Heart left ventricle (tissue), 16 donors: ENCODE measurements at places on chromosomes 1 and 21. TPM values are rescaled to one million over a fixed set of nuclear protein-coding genes. Genes with fewer than 3 reads are reported as not detected.
A peak's percentile ranks its signal among the peaks of the same experiment; 100 is the strongest.

DNA sequence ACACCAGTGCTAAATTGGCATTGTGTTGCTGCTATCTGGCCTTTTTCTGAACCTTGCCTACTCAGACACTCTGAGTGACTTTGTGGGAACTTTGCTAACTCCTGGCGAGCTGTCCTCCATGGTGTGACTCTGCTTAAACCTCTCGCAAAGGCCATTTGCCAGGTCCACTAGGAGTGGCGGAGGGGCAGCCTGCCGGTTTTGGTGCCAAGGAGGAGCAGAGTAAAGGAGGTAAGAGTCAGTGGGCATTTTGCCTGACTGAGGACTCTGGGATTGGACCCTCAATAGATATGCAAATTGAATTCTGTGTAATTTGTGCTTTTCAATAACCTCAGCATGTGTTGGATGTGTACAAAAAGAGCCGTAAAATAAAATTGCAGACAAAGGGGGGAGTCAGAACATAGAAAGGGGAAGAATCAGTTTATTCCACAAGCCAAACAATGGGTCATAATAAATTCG lies 386.6 kb upstream of the NFIA start:
- peak; percentile 39 for DNase-seq

DNA sequence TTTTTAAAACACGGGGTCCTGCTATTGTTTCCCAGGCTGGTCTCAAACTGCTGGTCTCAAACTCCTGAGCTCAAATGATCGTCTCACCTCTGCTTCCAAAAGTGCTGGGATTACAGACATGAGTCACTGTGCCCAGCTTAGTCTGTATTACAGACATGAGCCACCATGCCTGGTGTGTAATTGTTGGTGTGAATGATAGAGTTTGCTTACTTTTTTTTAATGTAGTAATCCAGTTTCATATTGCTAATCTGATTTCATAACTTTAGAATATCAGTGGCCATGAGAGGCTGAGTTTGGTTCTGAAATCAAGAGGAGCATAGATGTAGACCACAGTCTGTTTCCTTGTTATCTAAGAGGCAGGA lies 3.4 kb downstream of the EPB41 start:
- DNase-seq: no peak

DNA sequence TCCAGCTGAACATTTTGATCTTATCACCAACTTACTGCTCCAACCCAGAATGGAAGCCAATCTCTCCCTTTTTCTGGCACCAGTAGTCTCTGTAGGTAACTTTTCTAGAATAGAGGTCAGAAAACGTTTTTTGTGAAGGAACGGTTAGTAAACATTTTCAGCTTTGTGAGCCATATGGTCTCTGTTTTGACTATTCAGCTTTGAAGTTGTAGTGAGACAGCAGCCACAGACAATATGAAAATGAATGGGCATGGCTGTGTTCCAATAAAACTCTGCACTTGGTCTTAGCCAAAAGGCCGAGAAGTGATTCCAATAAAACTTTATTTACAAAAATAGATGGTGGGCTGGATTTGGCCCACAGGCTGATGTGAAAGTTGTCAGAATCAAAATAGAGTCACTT lies 28.9 kb downstream of the MAP10 start:
- DNase-seq: no peak

GRCh38 chr1:25619101-25619890 lies 2.7 kb downstream of the MAN1C1 start:
- DNase-seq: peak; percentile 51

DNA sequence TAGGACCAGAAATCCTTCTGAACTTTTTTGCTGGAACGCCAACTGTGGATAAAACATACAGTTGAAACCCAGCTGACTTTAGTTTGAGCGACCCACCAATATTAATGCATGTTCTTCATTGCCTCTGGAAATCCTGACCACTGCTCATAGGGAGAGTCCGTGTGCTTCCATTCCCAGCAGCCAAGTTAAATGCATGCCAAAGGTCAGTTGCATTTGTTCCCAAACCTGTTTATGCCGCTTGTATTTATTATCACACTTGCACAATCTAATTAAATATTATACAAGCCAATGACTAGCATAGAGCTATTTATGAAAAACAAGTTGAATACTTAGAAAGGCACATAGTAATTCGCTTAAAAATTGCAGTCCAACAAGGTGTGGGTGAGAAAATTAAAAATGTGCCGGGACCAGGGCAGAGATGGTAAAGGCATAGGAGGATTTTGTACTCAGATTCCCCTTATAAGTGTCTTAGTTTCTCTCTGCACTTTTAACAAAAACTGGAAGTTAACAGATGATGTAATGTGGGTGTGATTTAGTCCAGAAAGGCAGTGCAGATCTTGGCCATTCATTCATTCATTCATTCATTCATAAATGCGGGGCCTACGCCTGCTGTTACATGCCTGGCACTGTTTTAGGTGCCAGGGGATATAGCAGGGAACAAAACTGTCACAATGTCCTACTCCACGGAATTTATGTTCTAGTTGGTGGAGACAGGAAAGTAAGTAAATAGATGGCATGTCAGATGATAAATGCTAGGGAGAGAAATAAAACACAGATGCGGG lies 99.7 kb downstream of the PRDM2 start:
- DNase-seq: no peak

DNA sequence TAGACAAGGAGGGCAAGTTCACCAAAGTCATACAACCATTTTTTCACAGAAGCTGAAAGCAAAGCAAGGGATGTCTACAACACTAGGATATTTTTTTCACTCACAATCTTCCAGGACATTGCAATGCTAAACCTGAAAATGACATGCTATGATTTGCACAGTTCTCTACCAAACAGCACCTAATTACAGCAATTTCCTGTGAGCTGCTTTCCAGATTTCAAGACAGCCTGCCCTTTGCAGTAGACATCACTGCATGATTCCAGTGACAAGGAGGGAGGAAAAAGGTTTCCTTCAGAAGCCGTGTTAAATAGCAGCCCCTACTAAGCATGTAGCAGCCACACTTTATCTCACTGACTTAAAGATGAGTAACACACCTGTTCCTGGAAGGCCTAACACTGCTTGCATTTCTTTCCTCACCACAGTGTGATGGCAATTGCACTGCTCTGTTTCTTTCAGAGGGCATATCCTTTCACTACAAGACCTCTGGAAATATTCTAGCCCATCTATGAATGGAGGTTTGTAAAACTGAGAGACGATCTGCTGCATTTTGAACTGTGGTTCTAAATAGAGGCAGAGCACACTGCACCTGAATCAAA lies 97.1 kb downstream of the DUSP10 start:
- DNase-seq: no peak

- no peak for DNase-seq
Measured at GRCh38 chr1:198328458-198329032, 171.7 kb downstream of the NEK7 start.

- no peak for DNase-seq
Measured at GRCh38 chr1:51410568-51411460, 80.5 kb upstream of the TTC39A start.

- no peak for DNase-seq
Measured at GRCh38 chr1:229940684-229941083, 126.4 kb upstream of the GALNT2 start.

GRCh38 chr1:226525750-226526149 lies 22.8 kb upstream of the STUM start:
- DNase-seq: no peak

DNA sequence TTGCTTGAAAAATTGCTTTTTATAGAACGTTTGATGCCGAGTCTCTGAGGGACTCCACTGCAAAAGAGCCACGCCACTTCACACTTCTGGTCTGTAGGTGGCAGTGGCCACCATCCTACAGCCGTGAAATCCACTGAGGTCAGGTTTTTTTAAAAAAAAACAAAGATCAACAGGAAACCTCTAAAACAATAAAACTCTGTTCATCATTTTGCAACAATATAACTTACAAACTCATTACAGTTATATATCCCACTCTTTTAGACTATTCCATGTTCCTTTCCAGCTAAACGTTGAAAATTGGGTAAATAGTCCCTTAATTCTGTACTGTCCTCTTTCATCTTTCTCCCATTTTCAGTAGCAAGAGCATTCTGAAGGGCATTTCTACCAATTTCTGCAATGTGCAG lies 64.6 kb upstream of the FMN2 start:
- no peak for DNase-seq

DNA sequence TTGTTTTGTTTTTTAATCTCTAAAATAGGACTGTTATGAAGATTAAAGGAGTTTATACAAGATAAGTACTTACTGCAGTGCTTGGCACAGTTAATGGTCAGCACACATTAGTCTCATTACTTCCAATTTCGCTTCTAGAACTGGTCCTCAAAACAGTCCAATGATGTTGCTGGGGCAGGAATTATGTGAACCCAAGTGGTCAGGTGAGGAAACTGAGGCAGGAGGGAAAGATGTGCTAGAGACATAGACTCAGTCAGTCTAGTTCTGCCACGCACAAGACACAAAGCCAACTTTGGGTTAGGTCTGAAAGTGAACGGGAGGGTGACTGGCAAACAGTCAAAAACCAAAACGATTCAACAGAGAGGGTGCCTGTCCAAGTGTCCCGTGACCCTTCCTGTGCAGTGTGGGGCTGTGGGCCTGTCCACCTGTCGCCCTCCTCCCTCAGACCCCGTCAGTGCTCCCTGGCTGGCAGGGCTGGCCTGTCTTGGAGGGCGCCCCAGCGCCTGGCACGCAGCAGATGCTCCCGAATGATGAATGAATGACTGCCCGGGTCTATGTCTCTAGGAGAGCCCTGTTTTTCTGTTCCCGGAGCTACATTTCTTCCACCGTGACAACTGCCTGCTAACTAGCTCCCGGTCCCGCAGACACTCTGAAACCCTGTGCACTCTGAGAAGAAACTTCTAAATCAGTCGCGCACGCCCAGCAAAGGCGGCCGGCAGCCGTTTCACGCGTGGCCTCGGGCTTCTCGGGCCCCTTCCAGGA lies 2.4 kb downstream of the LRP8 start:
- DNase-seq: no peak

DNA sequence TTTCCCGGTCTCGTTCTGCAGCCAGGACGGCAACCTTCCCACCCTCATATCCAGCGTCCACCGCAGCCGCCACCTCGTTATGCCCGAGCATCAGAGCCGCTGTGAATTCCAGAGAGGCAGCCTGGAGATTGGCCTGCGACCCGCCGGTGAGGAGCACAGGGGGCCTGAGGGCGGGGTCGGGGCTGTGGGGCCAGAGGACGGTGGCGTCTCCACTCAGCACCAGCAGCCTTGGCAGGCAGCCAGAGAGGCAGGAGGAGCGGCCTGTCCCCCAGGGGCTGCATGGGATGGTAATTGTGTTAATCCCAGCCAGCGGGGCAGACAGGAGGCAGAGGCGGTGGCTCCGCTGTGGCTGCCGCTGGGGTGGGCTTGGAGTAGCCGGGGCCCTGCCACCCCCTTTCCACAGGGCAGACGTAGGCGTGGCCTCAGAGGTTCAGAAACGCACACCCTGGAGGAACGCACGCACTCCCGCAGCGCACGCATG lies 12.1 kb downstream of the SAMD11 start:
- no peak for DNase-seq

DNA sequence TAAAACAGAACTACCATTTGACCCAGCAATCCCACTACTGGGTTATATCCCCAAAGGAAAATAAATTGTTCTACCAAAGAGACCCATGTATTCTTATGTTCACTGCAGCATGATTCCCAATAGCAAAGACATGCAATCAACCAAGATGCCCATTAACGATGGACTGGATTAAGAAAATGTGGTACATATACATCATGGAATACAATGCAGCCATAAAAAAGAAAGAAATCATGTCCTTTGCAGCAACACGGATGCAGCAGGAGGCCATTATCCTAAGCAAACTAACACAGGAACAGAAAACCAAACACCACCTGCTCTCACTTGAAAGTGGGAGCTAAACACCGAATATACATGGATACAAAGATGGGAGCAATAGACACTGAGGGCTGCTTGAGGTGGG lies 44.2 kb downstream of the SLC35D1 start:
- DNase-seq: no peak

DNA sequence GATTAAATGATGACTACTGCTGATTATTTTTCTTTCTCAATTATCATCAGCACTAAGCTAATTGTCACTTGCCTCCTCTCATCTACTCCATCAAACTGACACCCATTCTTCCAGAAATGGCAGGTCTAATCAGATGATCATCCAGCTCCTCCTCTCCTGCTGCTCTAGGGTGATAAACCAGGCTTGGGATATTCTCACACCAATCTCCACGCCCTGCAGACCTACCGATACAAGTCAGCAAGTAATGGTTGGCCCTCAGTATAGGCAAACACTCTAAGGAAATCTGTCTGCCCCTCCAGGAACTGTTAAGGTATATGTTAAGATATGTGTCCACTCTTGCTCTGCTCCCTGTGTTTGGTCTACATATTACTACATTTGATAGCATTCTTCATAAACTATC lies 36.3 kb upstream of the C1orf21 start:
- no peak for DNase-seq

- no peak for DNase-seq
Measured at GRCh38 chr1:91031081-91031480, 9.2 kb upstream of the ZNF644 start.

DNA sequence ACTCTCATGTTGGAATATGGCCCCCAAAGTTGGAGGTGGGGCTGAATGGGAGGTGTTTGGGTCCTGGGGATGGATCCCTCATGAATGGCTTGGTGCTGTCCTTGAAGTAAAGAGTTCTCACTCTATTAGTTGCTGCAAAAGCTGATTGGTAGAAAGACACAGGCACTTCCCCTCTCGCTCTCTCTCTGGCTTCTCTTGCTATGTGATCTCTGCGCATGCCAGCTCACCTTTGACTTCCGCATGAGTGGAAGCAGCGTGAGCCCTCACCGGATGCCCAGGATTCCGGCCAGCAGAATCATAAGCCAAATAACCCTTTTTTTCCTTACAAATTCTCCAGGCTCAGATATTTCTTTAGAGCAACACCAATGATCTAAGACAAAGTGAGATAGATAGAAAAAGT lies 20.9 kb upstream of the CCSAP start:
- no peak for DNase-seq

GRCh38 chr1:89945852-89946476 lies 48.9 kb upstream of the ZNF326 start:
- no peak for DNase-seq

DNA sequence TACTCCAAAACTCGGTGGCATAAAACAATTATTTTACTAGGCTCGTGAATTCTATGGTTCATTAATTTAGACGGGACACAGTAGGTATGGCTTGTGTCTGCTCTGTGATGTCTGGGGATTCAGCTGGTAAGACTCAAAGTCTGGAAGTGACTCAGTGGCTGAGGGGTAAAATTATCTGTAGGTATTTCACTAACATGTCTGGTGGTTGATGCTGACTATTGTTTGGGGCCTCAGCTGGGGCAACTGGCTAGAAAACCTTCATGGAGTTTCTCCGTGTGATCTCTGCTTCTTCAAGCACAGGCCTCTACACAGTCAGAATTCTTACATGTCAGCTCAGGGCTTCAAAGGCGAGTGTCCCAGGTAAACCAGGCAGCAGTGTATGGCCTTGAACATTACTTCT lies 41.2 kb upstream of the KLF17 start:
- no peak for DNase-seq

GRCh38 chr1:91751275-91751674 lies 134.7 kb downstream of the TGFBR3 start:
- peak; percentile 57 for DNase-seq

GRCh38 chr1:90714521-90714951 lies 2.6 kb downstream of the BARHL2 start:
- no peak for DNase-seq

Gene TRIM58
- total RNA-seq: 0.84 TPM

Gene FMO1
- 4.9 TPM for total RNA-seq

Gene S100A6
- total RNA-seq: 415 TPM

Gene C1orf87
- not detected for total RNA-seq

Gene DNAJC6
- 10.4 TPM for total RNA-seq

Gene MLLT11
- 4.8 TPM for total RNA-seq

Gene NBPF6
- total RNA-seq: not detected

Gene SLX9
- 53.1 TPM for total RNA-seq

Gene AKR7A3
- 0.20 TPM for total RNA-seq

Gene FCRLB
- total RNA-seq: 0.66 TPM

Gene PDC
- total RNA-seq: not detected

Gene FAM43B
- 2.9 TPM for total RNA-seq
